ENCODE measurements at places on chromosomes 6 and 20.

DNA sequence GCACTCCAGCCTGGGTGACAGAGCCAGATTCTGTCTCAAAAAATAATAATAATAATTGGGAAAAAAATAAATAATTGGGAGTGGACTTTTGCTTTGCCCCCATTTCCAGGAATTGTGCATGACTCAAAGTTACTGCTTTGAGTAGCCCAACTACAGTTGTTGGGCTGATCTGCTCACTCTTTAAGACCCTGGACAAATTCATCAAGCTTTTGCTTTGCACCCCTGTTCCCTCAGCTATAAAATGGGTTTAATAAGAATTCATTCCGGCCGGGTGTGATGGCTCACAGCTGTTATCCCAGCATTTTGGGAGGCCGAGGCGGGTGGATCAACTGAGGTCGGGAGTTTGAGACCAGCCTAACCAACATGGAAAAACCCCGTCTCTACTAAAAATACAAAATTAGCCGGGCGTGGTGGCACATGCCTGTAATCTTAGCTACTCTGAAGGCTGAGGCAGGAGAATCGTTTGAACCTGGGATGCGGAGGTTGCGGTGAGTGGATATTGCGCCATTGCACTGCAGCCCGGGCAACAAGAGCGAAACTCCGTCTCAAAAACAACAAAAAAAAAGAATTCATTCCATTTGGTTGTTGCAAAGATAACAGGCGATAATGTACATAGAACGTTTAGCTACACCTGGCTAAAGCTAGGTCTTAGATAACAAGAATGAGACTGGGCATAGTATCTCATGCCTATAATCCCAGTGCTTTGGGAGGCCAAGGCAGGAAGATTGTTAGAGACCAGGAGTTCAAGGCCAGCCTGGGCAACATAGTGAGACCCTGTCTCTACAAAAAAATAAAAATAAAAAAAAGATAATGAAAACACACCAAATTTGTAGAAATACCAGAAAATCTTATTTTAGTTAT lies 87.9 kb upstream of the ZNF217 start:
- DNase-seq: no peak

GRCh38 chr6:150312395-150312794 lies 56.4 kb upstream of the IYD start:
- peak; percentile 19 for DNase-seq

DNA sequence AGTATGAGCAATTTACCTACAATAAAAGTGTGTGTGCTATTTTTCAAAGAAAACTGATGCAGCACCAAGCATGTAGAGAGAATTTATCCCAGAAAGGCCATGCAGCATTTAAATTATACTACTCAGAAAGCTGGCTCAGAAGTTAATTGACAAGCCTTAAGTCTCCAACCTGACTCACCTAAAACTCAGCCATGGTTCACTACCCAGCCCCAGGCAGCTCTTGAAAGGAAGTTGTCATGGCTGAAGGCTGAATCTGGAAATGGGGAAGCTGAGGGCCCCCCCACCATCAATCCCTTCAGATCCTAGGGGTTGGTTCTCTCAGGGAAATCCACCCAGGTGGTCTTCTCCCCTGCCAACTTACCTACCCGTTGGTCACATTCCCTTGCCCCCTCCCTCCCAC lies 19.7 kb downstream of the PPIL6 start:
- no peak for DNase-seq

DNA sequence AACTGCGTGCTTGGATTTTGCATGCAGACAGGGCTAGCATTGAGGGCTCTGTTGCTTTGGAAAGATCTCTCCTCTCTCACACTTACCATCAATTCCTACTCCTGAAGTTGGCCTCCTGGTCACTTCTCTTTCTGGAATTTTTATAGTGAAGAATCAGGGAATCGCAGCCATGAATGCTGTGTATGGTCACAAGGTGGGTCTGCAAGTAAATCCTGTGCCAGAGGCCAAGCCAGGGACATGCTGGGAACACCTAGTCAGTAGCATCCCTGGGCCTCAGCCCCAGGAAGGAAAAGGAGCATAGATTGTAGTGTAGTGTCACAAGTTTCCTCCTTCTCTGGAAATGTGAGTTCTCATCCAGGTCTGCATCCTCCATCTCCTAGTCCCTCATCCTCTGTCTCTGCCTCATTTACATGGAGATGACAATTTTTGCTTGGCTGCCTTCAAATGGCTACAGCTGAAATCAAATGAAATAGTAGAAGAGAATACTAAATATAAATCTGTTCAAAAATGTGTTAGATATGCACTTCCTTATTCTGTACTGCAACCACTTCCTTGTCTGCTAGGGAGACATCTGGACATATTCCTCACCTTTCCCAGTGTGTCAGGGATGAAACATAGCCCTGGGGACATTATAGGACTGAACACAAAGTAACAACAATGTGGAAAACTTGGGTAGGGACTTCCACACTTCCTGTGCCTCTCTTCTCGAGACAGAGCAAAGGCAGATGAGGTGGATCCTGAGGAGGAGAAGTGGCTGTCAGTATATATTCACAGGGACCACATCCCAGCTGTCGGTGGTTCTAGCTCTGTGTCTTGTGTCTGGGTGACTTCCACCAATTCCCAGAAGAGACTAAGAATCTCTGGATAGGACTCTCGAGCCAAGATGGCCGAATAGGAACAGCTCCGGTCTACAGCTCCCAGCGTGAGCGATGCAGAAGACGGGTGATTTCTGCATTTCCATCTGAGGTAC lies 17.0 kb downstream of the CST9 start:
- no peak for DNase-seq

DNA sequence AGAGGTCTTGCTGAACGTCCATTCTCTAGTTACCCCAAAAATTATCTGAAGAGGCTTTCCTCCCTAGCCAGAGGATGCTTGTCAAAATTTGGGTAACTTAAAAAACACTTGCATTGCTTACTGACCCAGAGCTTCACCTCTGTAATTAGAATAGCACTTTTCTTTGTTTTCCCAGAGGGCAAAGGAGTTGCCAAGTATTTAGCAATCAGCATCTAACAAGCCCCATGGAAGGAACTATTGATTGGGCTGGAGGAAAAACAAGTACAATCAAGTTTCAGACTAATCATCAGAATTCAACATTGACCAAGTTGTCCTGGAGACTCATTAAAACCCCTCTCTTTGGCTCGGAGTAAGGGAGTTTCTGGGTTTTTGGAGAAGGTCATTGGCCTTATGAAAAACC lies 226.4 kb downstream of the TBC1D7 start:
- no peak for DNase-seq

DNA sequence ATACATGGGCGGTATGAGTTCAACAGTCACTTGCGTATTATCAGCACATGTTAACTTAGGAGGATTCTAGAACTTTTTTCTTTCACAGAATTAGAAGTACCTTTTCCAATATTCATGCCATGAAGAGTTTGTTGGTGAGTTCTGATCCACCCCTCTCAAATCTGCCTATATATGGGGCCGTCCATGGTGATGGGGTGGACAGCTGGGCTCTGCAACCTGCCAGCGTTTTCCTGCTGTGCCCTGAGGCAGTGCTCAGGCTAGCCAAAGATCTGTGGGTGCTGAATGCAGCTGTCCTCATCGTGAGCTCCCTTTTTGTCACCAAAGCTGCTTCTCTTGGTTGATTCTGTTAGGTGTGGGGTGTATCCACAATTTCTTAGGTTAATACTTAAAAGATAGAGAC lies 88.7 kb downstream of the THBS2 start:
- no peak for DNase-seq

- no peak for DNase-seq
Measured at GRCh38 chr20:34452281-34452982, 63.8 kb upstream of the DYNLRB1 start.

- no peak for DNase-seq
Measured at GRCh38 chr6:1630771-1631217, 21.1 kb downstream of the FOXC1 start.

GRCh38 chr6:88454658-88455057 lies 288.5 kb upstream of the CNR1 start:
- DNase-seq: no peak

DNA sequence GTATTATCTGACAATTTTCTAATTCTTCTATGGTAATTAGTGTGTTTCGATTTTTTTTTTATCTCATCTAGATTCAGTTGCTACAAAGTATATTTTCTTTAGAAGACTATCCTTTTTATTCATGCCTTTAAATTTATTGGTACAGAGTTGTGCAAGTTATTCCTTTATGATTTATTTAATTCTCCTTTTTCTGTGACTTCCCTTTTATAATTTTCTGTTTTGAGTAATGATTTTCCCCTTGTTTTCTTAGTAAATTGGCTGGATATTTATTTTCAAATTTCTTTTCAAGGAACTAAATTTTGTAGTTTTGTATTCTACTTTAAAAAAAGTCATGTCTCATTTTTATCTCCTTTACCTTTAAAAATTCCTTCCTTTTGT lies 2.4 kb upstream of the IL22RA2 start:
- no peak for DNase-seq

GRCh38 chr20:37494796-37495195 lies 26.3 kb upstream of the NNAT start:
- no peak for DNase-seq

DNA sequence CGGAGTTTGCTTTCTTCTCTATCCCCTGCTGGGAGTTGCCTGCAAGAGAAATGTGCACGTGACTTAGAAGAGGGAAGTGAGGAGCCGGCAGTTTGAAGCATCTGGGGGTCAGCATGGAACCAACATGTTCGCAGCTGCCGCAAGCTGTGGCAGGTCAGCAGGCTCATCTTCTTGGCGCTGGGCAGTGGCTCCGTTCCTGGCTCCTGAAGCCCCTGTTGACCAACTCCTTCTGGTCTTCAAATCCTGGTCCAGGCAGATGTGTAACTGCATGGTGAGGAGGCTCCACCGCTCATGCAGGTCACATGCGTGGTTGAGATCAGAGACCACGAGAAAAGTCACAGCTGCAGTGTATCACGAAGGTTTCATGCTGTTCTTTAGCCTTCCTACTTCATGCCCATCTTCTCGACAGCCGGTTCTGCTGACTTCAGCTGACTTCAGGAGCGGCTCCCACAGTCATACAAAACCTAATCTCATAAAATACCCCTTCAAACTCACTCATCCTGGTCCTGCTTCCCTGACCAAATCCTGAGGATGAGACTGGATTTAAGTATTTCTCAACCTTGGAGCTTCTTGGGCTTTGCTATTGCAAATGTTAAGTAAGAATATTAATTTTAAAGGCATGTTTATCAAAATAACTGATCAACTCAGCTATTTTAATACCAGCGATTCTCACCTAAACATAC lies 44.9 kb upstream of the BCAS1 start:
- no peak for DNase-seq

DNA sequence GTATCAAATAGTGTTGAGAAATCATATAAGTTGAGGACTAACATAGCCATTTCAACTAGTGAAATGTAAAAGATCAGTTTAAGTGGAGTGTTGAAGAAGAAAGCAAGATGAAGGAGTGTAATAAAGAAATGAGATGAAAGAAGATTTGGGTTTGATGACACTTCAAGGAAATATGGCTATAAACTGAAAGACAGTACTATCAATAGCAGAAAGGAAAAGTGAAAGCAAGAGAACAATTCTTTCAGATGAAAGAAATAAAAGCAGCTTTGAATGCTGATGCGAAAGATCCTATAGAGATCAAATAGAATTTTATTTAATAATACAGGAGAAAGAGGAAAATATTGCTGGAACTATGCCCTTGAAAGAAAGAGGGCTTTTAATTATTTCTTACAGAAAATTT lies 92.8 kb upstream of the PRSS16 start:
- DNase-seq: no peak

- DNase-seq: no peak
Measured at GRCh38 chr6:107666084-107666980, 157.8 kb downstream of the SCML4 start.

DNA sequence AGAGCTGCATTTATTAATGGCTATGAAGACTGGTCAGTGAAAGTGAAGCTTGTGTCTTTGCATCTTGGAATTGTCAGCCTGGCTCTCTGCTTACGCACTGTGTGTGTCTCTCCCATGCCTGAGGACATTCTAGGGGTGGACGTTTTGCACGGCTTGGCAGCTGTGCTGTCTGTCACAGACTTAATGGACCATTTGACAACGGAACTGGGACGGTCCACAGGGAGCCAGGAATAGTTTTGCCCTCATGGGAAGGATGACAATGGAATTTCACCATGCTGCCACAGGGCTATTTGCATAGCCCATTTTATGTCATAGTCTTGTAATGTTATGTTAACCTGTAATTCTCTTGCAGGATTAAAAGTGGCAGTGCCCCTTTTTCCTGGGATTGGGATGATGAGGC lies 44.7 kb downstream of the OR2B6 start:
- DNase-seq: no peak

DNA sequence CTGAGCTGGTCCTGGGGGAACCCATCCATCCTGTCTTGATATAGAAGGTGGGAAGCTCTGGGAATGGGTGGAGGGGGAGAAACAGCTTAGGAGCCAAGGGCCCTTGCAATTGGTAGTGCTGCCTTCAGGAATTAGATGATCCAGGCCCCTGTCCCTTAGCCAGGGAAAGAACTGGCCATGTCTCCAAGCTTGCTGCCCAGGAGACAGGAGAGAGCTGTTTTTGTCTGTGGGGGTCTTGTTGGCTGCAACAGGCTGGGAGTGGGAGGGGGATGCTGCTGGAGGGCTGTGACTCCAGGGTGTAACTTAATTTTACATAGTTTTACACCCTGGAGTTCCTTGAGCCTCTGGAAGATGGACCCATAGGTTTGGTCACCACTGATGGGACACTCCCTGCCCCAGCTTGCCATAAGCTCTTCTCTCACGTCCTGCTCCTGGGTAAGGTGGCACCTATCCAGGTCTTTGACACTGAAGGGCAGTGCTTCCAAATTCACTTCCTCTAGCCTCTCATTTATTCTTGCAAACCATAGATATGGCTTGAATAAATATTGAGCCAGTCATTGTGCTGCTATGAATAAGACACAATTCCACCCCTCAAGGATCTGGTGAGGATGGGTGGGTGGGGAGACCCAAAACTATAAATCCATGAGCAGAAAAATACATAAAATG lies 16.8 kb downstream of the VEGFA start:
- DNase-seq: no peak

- no peak for DNase-seq
Measured at GRCh38 chr20:3070725-3071124, 695 bp upstream of the OXT start.

DNA sequence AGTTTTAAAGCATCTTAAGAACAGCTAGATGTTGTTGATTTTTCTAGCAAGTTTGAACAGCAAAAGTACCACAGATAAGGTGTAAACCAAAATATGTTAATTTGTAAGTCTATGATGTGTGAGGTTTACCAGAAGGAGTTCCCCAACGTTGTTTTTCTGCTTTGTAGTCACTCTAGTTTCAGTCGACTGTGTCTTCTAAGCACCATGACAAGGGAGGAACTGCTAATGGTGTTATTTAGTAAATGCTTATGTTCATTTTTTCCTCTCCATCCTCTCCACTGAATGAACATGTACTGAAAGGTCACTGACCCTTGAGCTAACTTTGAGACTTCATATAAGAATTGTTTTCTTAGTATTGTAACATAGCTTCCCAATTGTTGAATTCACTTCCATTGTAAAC lies 3.0 kb downstream of the ENPP3 start:
- no peak for DNase-seq

- no peak for DNase-seq
Measured at GRCh38 chr6:23873161-23873560, 252.9 kb upstream of the NRSN1 start.

GRCh38 chr6:22248513-22249308 lies 48.1 kb downstream of the PRL start:
- DNase-seq: no peak

Measured in neural progenitor cell (in vitro differentiated cells).